SJCRH30 (cell line): ENCODE measurements at places on chromosomes 6 and 20. TPM values are rescaled to one million over a fixed set of nuclear protein-coding genes. Genes with fewer than 3 reads are reported as not detected.
A peak's percentile ranks its signal among the peaks of the same experiment; 100 is the strongest.

LINC00237 gene
- total RNA-seq, result not detected in 2 replicates

CCN5 gene
- not detected in 2 replicates for total RNA-seq

NFKBIE gene
- 7.8 and 9.6 TPM in 2 replicates for total RNA-seq

HMGCLL1 gene
- total RNA-seq, result not detected in 2 replicates

HLA-DMB gene
- not detected in 2 replicates for total RNA-seq

GRCh38 chr6:125392682-125393081 lies 90.9 kb upstream of the HDDC2 start:
- no peaks in the 10 kb centered on the region for H3K36me3 ChIP-seq
- no peaks in the 10 kb centered on the region for H3K4me1 ChIP-seq
- no peak for DNase-seq
- no peaks in the 10 kb centered on the region for H3K27me3 ChIP-seq
- no peak overlapping the region for H3K27ac ChIP-seq

GRCh38 chr6:98875375-98875774 lies 41.0 kb downstream of the POU3F2 start:
- no peak overlapping the region for H3K4me3 ChIP-seq
- no peaks in the 10 kb centered on the region for H3K27me3 ChIP-seq
- no peak for DNase-seq

GRCh38 chr6:156464100-156464878 lies 312.9 kb upstream of the ARID1B start:
- H3K4me3 ChIP-seq, result no peak overlapping the region
- no peak for DNase-seq
- H3K4me1 ChIP-seq, result no peaks in the 10 kb centered on the region
- no peak overlapping the region for H3K27ac ChIP-seq
- no peaks in the 10 kb centered on the region; the same call in 1 of the 2 replicates for H3K27me3 ChIP-seq
- no peaks in the 10 kb centered on the region for H3K36me3 ChIP-seq

DNA sequence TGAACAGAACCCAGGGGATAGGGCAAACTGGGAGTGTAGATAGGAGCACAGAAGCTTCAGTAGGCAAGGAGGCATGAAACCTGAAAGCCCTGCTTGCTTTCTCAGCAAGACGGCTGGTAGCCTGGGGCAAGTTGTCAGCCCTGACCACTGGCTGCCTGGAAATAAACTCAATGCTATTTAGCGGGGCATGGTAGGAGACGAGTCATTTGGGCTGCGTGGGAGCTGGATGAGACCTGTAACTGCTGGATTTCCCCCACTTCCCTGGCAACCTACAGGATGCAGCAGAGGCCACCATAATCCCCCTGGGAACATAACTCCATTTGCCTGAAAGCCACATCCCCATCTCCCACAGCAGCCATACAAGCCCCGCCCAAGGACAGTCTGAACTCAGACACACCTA lies 332.6 kb upstream of the TBX18 start:
- no peaks in the 10 kb centered on the region for H3K4me1 ChIP-seq
- no peaks in the 10 kb centered on the region for H3K27me3 ChIP-seq
- no peak overlapping the region for H3K27ac ChIP-seq

GRCh38 chr6:108581237-108581931 lies 20.7 kb downstream of the FOXO3 start:
- no peaks in the 10 kb centered on the region for H3K27me3 ChIP-seq
- DNase-seq, result peak; percentile 38
- H3K4me1 ChIP-seq, result peaks cover 25% of the 10 kb centered on the region

GRCh38 chr6:33428224-33428965 lies 8.5 kb downstream of the SYNGAP1 start:
- peaks cover 19% of the 10 kb centered on the region for H3K4me1 ChIP-seq
- peak overlapping the region; percentile 62 for H3K4me3 ChIP-seq
- no peak overlapping the region for H3K27ac ChIP-seq
- DNase-seq, result peak; percentile 26

GRCh38 chr6:21300439-21300838 lies 293.1 kb upstream of the SOX4 start:
- no peak overlapping the region for H3K27ac ChIP-seq
- H3K36me3 ChIP-seq, result no peaks in the 10 kb centered on the region

GRCh38 chr6:34617231-34617630 lies 61.1 kb upstream of the SPDEF start:
- 0 out of 2 replicates have a peak, but pooled peaks cover 3% of the 10 kb centered on the region for H3K36me3 ChIP-seq
- no peak overlapping the region for H3K27ac ChIP-seq
- no peak for DNase-seq
- H3K27me3 ChIP-seq, result no peaks in the 10 kb centered on the region
- H3K4me1 ChIP-seq, result peaks cover 9% of the 10 kb centered on the region
- H3K4me3 ChIP-seq, result no peak overlapping the region

DNA sequence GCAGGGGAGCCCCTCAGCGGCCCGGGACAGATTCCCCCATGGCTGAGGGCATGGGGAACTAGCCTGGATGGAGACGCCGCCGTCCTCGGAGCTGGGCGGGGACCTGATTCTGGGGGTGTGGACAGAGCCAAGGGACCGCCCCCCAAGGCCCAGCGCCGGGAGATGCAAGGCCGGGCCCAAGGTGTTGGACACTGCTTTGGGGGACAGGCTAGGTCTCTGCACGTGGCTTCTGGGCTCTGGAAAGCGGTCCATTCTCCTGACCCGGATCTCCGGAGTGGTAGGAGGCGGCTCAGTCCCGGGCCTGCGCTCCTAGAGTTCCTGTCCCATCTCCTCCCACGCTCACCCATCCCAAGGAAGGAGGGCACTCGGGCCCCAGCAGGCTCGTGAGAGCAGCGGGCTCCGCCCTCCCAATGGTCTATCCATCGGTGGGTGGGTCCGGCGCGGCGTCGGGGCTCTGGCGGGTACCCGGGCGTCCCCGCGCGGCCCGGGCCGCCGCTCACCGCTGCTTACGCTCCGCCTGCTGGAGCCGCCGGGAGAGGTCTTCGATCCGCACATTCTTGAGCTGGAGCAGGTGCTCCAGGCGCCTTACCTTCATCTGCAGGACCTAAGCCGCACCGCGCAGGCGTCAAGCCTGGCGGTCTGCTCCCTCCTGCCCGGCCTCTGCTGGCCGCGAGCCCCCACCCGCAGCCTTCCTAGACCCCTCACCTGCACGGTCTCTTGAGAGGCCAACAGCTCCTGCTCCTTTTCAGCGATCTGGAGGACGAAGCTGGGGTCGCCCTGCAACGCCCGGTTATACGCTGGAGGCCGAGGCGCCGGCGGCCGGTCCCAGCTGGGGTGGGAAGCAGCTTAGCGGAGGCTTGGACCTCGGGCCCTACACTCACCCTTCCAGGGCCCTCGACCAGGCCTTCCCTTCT lies 3.3 kb downstream of the SPEF1 start:
- no peak overlapping the region for H3K27ac ChIP-seq
- no peaks in the 10 kb centered on the region for H3K4me1 ChIP-seq
- no peaks in the 10 kb centered on the region for H3K36me3 ChIP-seq
- no peak overlapping the region for H3K4me3 ChIP-seq

- peak; percentile 13 for DNase-seq
- H3K4me3 ChIP-seq, result no peak overlapping the region
- no peaks in the 10 kb centered on the region for H3K4me1 ChIP-seq
- H3K27ac ChIP-seq, result peak overlapping the region; percentile 15
- no peaks in the 10 kb centered on the region for H3K27me3 ChIP-seq
Observed at GRCh38 chr6:113805173-113805790, 51.9 kb upstream of the MARCKS start.

DNA sequence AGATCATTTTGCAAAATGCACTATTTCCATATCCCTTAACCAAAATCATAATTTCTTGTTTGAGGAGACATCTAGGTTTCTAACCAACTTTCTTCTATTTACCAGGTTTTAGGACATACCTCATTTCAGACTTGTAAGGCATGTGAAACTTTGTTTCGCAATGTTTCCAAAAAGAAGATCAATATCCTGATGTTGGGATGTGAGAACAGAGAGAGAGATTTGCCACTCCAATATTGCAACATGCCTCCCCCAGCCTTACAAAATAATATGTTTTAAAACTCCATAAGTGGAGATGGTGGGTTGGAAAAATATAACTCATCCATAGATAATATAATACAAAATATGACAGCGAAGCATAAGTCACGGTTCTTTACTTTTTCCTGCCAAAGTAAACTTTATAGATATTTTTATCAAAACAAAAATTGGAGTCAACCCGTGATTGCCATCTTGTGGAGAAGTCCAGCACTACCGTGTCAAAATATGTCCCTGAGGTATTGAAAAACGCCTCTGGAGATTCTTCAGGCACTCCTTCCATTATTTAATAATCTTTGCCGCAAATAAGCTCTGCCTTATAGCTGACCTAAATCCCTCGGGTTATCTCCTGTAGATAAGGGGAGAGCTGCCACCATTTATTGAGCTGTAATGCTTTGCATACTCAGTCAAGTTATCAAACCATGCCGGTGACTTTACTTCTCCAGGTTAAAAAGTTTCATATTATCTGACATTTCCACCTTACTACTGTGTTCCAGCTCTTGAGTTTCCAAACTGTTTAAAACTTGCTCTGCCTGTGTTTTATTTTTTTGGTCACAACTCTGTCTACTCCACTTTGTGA lies 534.2 kb downstream of the HACE1 start:
- H3K27ac ChIP-seq, result no peak overlapping the region
- no peaks in the 10 kb centered on the region for H3K27me3 ChIP-seq
- no peaks in the 10 kb centered on the region for H3K36me3 ChIP-seq
- DNase-seq, result peak; percentile 28
- no peak overlapping the region for H3K4me3 ChIP-seq

DNA sequence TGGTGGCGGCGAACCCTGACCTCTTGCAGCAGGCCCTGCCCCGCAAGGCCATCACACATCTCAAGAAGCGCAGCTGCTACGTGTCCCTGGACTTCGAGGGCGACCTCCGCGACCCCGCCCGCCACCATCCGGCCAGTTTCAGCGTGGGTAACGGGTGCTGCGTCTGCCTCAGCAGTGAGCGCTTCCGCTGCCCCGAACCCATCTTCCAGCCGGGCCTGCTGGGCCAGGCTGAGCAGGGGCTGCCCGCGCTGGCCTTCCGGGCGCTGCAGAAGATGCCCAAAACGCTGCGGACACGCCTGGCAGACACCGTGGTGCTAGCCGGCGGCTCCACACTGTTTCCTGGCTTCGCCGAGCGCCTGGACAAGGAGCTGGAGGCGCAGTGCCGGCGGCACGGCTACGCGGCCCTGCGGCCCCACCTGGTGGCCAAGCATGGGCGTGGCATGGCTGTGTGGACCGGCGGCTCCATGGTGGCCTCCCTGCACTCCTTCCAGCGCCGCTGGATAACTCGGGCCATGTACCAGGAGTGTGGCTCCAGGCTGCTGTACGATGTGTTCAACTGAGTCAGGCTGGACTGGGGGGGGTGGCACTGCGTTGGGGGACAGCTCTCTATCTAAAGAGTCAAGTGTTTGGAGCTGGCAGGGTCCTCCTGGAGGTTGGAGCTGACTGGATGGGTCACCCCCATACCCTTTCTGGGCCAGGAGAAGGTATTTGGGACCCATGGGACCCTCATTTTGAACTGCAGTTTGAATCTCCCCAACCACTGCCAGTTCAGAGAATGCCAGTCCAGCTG lies 1.1 kb downstream of the ACTL10 start:
- DNase-seq, result no peak
- peaks cover 28% of the 10 kb centered on the region for H3K36me3 ChIP-seq
- no peak overlapping the region for H3K27ac ChIP-seq
- no peaks in the 10 kb centered on the region for H3K27me3 ChIP-seq
- H3K4me1 ChIP-seq, result peaks cover 8% of the 10 kb centered on the region

DNA sequence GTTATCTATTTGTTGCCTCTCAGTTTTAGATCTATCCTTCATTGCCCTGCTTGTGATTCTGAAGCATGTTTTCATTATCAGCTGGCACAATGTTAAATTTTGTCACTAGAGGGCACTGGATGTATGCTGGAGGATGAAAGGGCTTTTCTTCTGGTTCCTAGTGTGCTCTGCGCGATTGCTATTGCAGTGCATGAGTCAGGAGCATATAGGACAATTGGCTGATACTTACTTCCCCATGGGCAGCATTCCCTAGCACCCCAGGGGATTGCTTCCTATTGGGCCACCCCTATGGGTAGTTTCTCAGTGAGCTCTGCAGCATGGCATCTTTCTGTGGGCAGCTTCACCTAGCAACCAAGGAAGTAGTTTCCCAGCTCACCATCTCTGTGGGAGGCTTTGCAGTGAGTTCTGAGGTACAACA lies 280.3 kb upstream of the SYNCRIP start:
- no peak overlapping the region for H3K27ac ChIP-seq
- H3K4me3 ChIP-seq, result no peak overlapping the region
- H3K4me1 ChIP-seq, result no peaks in the 10 kb centered on the region
- H3K27me3 ChIP-seq, result no peaks in the 10 kb centered on the region

- peak overlapping the region; percentile 67 for H3K27ac ChIP-seq
- H3K4me1 ChIP-seq, result peaks cover 15% of the 10 kb centered on the region
- H3K36me3 ChIP-seq, result no peaks in the 10 kb centered on the region
- H3K27me3 ChIP-seq, result no peaks in the 10 kb centered on the region
Observed at GRCh38 chr6:139577763-139578604, 203.5 kb upstream of the CITED2 start.

- no peak overlapping the region for H3K4me3 ChIP-seq
- no peaks in the 10 kb centered on the region for H3K27me3 ChIP-seq
- H3K36me3 ChIP-seq, result peaks cover 50% of the 10 kb centered on the region
- H3K4me1 ChIP-seq, result no peaks in the 10 kb centered on the region
- H3K27ac ChIP-seq, result no peak overlapping the region
Observed at GRCh38 chr6:161117308-161117707, 125.7 kb downstream of the MAP3K4 start.

DNA sequence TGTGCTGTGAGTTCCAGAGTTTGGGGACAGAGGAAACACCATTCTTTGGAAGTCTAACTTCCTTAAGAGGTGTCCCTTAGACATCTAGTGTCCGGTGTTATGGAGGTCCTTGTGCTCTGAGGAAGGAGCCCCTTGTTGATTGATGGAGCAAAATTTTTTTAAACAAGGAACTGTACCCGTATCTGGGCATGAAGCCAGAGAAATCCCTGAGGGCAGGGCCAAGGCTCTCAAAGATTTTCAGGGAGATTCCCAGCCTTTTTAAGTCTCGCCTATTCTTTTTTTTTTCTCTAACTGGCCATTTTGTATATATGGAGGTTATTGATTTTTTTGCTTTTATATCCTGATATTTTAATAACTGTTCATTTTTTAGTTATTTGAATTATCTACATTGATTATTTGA lies 45.9 kb downstream of the TRIM38 start:
- no peak overlapping the region for H3K27ac ChIP-seq
- H3K4me1 ChIP-seq, result peaks cover 22% of the 10 kb centered on the region
- H3K36me3 ChIP-seq, result no peaks in the 10 kb centered on the region

- DNase-seq, result no peak
- H3K27ac ChIP-seq, result no peak overlapping the region
- no peaks in the 10 kb centered on the region for H3K27me3 ChIP-seq
Observed at GRCh38 chr6:104789770-104790190, 69.9 kb downstream of the HACE1 start.

DNA sequence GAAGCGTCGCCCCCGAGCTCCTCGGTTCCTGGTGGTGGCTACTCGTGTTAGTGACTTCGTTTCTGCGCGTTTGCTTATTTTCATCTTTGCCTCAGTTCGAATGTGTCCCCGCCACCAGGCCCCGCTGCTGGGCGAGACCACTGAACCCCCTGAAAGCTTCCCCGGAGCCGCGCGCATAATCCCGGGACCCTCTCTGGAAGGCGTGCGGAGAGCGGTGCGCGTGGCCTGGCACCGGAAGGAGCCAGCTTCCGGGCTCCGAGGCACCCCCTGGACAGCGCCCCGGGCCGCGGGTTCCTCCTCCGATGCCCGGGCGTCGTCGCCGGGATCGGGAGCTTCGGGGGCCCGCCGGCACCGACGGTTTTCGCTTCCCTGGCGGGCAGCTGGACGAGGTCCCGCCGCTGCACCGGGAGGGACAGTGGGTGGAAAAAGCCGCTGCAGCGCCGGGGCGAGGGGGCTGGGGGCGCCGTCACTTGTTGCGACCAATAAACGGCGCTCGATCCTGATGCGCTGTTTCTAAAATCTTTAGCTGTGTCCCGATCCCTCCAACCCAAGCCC lies 643 bp upstream of the SLC35D3 start:
- peak overlapping the region; percentile 80 for H3K4me3 ChIP-seq
- H3K36me3 ChIP-seq, result no peaks in the 10 kb centered on the region
- H3K27ac ChIP-seq, result peak overlapping the region; percentile 56
- no peak for DNase-seq
- no peaks in the 10 kb centered on the region for H3K27me3 ChIP-seq
